Cortex of kidney (tissue), 1 donor: ENCODE measurements at places on chromosomes 7 and 10.

DNA sequence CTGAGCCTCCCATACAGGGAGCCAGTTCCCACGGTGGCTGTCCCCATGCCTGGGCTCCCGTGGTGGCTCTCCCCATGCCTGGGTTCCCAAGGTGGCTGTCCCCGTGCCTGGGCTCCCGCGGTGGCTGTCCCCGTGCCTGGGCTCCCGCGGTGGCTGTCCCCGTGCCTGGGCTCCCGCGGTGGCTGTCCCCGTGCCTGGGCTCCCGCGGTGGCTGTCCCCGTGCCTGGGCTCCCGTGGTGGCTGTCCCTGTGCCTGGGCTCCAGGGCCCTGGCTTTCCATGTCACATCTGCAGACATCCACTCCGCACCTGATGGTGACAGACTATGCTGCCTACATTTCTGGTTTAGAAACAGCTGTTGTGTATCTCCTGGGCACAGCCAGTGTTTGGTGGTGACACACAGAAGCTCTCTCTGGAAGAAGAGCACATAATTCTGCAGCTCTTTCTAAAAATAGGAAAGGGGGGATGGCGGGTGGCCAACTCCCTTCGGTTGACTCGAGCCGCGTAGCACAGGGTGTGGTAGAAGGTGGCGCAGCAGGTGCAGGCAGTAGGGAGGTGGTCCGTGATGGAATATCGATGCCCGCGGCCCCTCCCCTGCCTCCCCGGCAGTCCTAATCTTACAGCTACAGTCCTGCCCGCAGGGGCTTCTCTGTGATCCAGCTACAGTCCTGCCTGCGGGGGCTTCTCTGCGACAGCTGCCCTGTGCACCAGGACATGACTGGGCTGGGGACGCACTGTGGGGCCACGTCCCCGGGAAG, 251.2 kb downstream of the DNAJB6 start:
- DNase-seq = no peak

DNA sequence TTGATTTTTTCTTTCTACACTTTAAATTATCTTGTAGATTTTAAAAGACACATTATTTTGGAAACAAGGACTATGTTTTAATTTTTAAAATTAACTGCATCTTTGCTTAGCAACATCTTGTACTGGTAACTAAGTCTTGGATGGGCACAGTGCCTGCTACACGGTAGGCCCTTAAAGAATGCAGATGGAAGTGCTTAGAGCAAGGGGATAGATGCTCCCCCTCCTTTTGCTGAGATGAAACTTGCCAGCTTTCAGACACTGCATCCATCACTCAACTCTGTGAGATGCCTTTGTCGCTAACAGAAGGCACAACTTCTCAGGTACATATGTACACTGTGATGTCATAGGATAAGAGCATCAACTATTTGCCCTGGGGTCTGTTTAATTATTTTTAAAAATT, 103.9 kb downstream of the LRRC18 start:
- DNase-seq = no peak

GRCh38 chr10:24451325-24451820, 242.4 kb downstream of the KIAA1217 start:
- DNase-seq = no peak

DNA sequence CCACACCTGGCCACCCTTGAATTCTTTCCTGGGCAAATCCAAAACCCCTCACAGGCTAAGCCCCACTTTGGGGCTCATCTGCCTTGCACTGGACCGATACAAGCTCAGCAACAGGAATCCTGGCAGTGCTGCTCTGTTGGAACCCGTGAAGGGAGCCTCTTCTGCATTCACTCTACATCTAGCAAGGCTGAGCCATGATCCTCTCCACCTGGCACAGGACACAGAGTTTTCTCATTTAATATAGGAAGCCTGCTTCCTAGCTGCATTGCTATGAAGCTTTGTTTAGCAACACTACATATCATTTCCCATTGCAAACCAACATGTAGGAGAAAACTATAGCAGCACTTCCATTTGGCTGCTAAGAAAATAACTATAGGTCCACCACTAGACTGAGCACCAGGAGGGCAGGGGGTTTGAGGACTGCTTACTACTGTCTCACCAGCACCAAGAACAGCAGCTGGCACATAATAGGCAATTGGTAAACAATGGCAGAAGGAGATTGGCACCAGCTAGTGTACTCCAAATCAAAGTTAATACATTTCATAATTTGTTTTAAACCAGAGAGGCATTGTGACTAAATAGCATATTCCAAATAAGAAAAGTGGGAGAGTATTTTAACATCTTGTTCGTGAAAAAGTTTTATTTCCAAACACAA, 56.1 kb downstream of the CPVL start:
- DNase-seq = no peak

GRCh38 chr10:124975977-124976514, 34.1 kb downstream of the ZRANB1 start:
- DNase-seq = no peak

DNA sequence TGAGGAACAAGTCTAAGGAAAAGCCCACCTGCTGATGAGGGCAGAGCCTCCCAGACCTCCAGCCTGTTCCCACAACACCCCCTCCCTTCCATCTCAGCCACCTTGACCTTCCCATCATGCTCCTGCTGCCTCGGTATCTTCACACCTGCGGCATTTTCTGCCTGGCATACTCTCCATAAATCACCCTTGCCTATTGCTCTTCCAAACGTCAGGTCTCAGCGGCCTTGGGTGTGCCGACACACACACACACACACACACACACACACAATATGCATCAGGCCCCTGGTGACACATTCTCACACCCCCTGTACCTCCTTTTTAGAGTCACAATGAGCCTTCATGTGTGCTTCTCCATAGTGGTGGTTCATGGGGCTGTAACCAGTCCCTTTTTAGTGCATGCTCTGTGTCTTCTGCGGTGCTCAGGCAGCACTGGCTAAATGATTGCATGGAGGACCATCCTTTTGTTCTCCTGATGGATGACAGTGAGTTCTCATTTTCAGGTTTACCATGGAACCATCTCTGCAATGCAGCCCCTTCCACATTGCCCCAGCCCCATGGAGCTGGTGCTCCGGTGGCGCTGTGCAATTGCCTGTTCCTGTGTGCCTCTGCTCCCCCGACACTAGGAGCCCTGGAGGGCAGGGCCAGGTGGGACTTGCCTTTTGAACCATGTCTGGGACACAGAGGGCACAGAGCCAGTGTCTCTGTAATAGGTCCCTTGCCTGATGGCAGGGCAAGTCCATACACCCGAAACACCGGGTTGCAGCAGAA, 4.5 kb downstream of the ADIRF start:
- DNase-seq = no peak

- no peak for DNase-seq
Measured at GRCh38 chr7:128270826-128271272, 29.8 kb downstream of the LEP start.

DNA sequence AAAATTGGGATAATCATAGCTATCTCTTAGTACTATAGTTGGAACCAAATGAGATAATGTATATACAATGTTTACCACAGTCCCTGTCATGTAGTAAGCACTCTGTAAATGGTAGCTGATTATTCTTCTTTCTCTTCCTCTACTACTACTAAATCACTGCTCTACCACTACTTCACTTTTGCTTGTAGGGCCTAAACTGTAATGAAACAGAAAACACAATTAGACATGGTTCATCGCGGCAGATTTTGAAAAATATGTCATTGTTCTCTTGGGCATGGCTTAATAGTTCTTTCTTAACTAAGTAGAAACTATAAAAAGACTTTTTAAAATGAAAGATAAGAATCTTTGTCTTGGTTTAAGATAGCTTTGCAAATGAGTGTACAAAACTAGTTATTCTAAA, 34.9 kb downstream of the R3HCC1L start:
- DNase-seq = no peak

DNA sequence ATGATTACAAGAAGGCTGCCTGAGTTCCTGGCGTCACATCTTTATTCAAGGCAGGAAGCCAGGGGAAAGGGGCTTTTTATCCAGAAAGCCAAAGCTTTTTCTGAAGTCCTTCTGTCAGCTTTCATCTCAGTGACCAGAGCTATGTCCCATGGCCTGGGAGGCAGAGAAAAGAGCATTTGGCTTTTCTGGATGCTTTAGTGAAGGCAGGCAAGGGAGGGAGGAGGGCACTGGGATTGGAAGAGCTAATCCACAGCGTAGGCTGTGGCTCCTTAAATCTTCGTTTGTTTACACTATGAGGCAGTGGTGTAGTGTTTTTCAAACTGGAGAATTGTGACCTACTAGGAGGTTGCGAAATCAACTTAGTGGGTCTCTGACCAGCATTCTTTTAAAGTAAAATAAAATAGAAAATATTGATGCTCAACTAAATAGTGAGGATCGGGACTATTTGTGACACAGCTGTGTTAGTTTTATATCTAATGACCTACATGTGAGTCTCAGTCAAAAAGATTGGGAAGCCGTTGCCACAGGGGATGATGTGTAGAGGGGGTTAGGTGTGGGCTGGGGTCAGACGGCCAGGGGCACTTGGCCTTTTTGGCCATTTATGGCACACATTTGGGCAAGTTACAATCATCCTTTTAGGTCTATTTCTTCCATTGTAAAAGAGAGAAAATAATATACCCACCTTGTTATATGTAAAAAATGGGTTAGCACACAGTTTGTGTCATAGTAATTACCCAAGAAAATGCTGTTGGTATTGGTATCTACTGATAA, 14.1 kb downstream of the CRYGN start:
- no peak for DNase-seq

GRCh38 chr7:235576-236395, 43.4 kb downstream of the FAM20C start:
- no peak for DNase-seq

GRCh38 chr10:114380060-114380459, 24.2 kb downstream of the AFAP1L2 start:
- no peak for DNase-seq

GRCh38 chr10:120161111-120161510, 268.6 kb downstream of the SEC23IP start:
- no peak for DNase-seq

- DNase-seq = no peak
Measured at GRCh38 chr10:95601116-95601719, 40.0 kb upstream of the SORBS1 start.

DNA sequence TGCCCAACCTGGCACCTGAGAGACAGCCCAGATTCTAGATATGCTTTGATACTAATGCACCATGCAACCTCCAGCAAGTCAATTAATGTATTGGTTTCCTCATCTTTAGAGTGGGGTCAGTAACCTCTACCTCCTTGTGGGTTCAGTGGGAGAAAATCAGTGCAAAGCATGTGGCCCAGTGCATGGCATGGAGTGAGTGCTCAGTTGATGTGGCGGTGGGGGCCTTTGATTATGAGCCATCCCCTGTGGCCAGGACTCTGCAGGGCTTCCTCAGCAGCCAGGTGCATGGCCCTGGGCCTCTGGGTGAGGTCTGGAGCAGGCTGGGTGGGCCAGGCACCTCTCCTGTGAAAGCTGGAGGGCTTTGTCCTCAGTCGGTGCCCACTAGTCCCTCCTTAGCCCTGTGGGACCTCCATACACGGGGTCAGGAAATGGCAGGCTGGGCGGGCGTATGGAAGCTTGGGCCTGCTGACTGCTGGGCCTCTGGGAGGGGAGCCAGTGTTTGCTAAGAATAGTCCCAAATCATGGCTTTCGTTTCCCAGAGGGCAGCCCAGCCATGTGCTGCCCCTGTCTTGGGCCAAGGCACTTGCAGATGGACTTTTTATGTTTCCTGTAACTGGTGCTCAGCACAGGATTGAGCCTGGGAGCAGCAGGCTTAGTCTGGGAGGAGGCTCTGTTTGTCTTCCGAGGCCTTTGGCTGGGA, 3.4 kb downstream of the PALD1 start:
- DNase-seq = no peak

DNA sequence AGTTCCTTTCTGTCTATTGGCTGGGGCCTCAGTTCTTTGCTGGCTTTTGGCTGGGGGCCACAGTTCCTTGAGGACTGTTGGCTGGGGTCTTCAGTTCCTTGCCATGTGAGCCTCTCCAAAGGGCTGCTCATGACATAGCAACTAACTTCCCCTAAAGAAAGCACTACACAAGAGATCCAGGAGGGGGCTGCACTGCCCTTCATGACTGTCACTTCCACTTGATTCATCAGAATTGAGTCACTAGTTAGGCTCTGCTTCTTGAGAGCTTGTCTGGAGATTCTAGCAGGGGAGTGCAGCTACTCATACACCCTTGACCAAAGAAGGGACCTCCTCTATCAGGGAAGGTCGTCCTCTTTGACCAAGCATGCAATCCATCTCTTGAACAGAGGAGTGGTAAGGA, 38.0 kb upstream of the MKX start:
- DNase-seq = no peak

GRCh38 chr10:53135213-53135896, 362.8 kb upstream of the MBL2 start:
- DNase-seq = no peak

- no peak for DNase-seq
Measured at GRCh38 chr7:108442039-108442568, 14.1 kb downstream of the NRCAM start.

DNA sequence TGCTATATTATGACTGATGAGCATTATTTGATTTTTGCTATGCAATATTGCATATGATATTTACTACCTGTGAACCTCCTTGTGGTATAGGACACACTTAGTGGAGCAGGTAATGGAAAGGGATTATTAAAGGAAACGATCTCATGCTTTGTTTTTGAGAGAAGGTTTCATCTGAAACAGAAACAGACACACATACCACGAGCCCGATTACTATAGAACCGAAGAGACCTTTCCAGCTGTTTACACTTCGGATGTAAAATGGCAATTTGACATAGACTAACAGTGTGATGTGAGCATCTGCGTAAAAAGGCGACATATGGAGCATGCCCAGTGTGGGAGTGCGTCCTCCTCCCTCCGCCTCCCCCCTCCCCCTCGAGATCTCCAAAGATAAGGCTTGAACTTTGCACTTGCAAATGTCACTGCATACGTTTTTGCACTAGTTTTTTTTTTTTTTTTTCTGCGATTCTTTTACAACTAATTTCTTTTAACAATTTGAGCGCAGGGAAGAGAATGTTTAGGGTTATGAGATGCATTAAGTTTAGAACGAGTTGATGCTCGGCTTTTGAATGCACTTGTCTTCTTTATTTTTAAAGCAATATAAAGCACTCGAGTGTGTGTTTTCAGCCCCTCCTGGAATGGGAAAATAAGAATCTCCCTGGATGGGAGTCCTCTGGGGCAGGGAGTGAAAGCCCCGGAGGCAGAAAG, 251.0 kb downstream of the NSUN6 start:
- DNase-seq = no peak
